ENCODE measurements at places on chromosomes 4 and X.

GRCh38 chr4:45346816-45347435 lies 620.6 kb upstream of the GNPDA2 start:
- DNase-seq: no peak

GRCh38 chrX:101219864-101220346 lies 319 bp downstream of the DRP2 start:
- no peak for DNase-seq

DNA sequence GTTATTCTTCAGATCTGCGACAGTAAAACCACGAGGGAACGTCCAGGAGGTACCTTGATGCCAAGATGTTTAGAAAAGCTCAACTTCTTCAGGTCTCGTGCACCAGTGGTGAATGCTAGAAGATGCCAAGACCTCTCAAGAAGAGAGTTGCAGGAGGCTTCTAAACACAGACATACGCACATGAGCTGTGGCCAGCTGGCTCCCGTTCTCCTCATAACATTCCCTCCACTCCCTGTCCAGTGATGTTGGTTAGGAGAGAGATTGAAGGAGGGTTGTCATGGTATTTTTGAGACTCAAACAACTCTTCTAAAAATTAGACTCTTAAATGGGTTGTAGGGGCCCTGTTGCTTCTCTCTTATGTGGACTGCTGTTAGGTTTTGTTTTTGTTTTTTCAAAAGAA lies 184.3 kb downstream of the QDPR start:
- DNase-seq: no peak

- DNase-seq: no peak
Observed at GRCh38 chrX:40167850-40168479, 70.2 kb upstream of the BCOR start.

GRCh38 chrX:150143721-150144440 lies 205.6 kb upstream of the EOLA2 start:
- no peak for DNase-seq

- no peak for DNase-seq
Observed at GRCh38 chr4:121712783-121713182, 16.0 kb upstream of the ANXA5 start.

DNA sequence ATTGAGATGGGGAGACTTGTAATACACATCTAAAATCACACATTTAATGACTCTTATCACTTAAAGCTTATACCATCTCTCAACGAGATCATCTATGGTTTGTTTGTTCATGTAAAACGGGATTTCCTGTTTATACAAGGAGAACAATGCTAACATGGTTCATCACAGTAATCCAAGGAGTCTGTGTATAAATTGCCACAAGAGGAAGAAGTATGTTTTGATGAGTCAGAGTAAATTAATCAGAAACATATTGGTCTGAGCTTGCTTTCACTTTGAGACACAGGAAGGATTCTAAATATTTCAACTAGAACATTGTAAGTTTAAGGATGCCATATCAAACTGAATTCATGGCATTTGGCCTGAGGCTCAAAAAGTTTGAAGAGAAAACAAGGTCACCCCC lies 594.1 kb downstream of the GLUD2 start:
- no peak for DNase-seq

DNA sequence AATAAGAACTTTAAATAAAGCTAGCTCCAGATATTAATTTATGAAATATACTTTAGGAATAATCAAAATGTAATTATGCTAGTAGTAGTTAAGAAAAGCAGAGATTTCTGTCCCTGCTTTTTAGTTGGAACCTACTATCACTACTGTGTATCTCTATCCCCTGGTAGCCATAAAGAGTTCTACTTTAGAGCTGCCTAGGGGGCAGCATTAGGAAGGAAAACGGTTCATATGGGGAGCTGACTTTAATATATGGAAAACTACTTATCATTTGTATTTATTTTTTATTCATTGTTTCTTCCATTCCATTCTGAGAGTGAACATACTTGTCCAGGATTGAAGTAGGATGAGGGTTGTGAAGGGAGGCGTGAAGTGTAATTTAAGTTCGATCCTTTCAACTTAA lies 40.9 kb downstream of the CPEB2 start:
- DNase-seq: no peak

- no peak for DNase-seq
Observed at GRCh38 chr4:156642161-156642560, 329.4 kb downstream of the PDGFC start.

GRCh38 chr4:23333556-23333945 lies 556.3 kb downstream of the PPARGC1A start:
- no peak for DNase-seq

- no peak for DNase-seq
Observed at GRCh38 chr4:176360446-176360845, 40.7 kb downstream of the SPCS3 start.

- DNase-seq: no peak
Observed at GRCh38 chr4:81214881-81215868, at the start of gene PRKG2. Gene PRKG2, minus strand, starts transcription at chr4:81215222. Its CDS starts 10,175 bp downstream, at chr4:81205047.

DNA sequence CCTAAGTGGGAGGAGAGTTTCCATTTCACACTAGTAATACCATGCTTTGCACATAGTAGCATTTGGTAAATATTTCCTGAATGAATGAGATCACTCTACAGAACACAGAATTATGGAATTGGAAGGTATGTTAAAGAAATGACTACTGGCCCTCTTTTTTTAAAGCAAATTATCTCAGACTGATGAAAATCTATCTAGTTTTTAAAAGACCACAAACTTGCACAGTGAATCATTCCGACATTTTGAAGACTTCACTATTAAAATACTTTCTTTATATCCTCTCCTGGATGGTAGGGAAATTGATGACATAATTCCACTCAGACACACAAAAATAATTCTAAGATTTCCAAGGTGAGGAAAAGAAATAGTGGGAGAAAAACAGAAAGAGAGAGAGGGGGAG lies 68.4 kb upstream of the ETNPPL start:
- no peak for DNase-seq

- peak; percentile 65 for DNase-seq
Observed at GRCh38 chr4:183504930-183505610, at the start of gene ING2. Gene ING2, plus strand, starts transcription at chr4:183505058. Its CDS starts 138 bp downstream, at chr4:183505196.
